ENCODE measurements at places on chromosomes 11 and 22. TPM values are rescaled to one million over a fixed set of nuclear protein-coding genes. Genes with fewer than 3 reads are reported as not detected.

GRCh38 chr22:41848468-41848867 lies 15.6 kb downstream of the SREBF2 start:
- DNase-seq = no peak

DNA sequence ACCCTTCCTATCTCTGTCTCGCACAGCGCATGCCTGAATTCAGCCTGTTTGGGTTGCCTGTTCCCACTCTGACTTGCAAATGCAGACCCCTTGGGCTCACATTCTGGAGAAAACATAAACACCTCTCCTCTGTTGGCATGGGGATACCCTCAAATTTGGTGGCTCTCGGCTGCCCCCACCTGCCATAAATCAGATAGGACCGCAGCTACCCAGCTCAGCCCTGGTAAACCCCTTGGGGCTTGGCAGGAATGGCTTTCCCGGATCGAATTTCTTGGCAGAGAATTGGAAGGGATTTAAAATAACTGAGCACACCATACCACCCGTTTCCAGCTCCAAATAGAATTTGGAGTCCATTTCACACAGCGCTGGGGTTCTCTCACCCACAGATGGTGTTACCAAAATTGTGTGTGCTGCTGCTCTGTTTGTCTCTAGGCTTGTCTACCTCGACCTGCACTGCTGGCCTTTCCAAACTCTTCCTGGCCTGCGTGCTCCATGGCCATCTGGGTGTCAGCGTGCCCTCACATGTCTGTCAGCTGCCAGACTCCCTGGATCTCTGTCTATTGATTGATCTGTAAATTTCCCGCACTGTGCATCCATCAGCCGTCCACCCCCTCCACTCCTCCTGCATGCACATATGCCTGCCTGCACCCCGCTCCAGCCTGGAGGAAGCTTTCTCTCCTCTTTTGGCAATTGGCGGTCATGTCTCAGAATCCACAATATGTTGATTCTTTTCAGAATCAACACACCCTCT lies 134.0 kb downstream of the NTM start:
- no peak for DNase-seq

TMEM45B gene
- polyA plus RNA-seq = 0.10 TPM

DNA sequence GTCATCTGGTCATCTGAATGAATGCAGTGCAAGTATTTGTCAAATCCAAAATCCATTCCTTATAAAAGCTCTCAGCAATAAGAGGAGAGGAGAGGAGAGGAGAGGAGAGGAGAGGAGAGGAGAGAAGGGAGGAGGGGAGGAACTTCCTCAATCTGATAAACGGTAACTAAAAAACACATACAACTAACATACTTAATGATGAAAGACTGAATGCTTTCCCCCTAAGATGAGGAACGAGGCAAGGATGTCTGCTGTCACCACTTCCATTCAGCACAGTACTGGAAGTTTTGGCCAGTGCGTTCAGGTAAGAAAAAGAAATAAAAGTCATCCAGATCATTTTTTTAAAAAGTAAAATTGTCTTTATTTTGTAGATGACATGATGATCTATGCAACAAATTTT lies 80.4 kb downstream of the CD82 start:
- DNase-seq = no peak

TRIOBP gene
- 19.5 TPM for polyA plus RNA-seq

All from ovary (tissue), 10 donors.